ENCODE measurements at places on chromosomes 5 and 9.
A peak's percentile ranks its signal among the peaks of the same experiment; 100 is the strongest.

GRCh38 chr9:30722065-30722464 lies 1662.4 kb upstream of the ACO1 start:
- DNase-seq: no peak

- no peak for DNase-seq
Measured at GRCh38 chr5:146748533-146748932, 130.0 kb downstream of the PPP2R2B start.

DNA sequence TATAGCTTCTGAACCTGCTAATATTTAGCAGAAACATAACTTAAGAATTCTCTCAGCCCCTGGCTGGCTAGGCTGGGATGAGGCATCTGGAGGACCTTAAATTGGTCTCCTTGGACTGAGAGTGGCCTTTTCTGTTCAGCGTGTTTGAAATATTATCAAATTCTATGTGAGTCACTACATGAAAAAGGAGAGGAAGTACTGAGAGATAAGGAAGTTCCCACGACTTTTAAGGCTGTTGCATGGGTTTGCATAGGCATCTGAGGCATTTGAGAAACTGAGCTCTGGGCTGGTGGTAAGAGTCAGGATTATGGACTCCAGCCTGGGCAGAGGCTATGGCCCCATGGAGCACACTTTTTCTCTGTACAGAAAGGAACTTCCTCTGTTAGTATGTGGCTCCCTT lies 816.2 kb upstream of the GRAMD2B start:
- peak; percentile 3 for DNase-seq

GRCh38 chr9:13513286-13513685 lies 233.8 kb upstream of the MPDZ start:
- DNase-seq: no peak

DNA sequence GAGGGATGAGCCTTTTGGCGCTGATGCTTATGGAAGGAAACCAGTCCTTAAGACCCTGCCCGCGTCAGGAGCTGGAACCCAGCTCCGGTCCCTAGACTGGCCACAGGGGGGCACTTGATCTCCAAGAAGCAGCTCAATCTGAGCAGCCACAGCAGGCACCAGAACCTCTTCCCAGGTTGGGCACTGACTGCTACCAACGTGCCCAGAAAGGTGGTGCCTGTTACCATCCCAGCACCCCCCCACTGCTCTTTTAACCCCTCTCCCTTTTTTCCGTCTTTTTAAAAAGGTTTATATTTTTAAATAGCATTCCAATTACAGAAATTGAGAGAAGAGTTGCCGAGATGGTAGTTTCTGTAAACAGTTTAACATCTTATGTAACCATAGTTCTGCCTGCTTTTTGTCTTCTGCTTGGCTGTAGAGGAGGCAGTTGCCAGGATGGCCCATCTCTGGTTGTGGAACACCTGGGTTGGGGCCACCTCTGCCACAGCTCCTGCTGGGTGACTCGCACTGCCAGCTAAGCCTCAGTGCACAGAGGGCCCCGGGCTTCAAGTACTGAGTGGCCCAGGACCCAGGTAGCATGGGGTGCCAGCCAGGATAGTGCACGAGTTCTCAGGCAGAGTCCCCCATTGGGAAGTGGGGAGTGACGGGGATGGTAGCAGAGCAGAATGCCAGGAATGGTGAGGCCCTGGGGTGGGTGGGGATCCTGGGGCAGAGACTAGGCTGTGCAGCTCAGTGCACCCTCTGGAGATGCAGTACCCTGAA lies 62.8 kb downstream of the PFDN1 start:
- peak; percentile 59 for DNase-seq

DNA sequence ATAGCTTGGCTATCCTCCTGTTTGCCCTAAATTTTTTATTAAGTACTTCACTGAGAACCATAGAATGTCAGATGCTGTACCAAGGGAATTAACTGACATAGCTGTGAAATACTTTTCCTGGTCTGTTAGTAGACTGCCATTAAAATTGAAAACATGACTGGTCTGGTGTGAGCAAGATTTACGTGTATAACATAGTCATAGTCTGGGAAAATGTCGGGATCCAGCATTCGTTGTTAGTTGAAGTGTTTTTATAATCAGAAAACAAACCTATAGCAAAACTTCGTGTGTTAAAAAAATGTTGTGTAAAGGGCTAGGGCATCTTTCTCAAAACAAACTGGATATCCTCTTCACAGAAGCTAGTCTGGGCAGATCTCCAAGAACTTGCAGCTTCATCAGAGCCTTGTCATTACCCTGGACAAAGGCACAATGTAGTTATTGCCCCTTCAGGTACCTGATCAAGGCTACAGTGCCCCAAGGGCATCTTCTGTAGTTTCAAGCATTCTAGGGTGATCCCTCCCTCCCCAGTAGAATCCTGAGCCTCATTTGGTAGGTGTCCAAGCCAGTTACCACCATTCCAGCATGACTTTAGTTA lies 454.2 kb upstream of the SGCD start:
- DNase-seq: no peak

GRCh38 chr5:18944771-18945170 lies 1043.2 kb downstream of the CDH18 start:
- no peak for DNase-seq

GRCh38 chr9:131239161-131239975 lies 36.9 kb downstream of the FAM78A start:
- no peak for DNase-seq

DNA sequence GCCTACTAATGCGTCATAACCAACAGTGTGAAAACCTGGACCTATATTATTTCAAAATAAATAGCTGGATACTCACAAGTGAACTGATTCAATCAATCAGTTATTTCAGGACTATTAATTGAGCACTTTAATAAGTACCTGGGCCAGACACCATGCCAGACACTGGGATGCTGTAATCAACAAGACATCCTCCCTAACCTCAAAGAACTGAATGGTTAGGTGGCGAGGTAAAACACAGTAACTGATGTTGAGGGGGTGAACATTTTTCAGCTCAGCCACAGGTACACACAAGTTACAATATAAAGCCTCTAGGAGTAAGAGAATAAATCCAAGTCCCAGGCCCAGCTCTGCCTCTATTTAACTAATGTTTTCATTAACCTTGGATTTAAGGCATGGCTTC lies 24.0 kb downstream of the CDH6 start:
- no peak for DNase-seq

DNA sequence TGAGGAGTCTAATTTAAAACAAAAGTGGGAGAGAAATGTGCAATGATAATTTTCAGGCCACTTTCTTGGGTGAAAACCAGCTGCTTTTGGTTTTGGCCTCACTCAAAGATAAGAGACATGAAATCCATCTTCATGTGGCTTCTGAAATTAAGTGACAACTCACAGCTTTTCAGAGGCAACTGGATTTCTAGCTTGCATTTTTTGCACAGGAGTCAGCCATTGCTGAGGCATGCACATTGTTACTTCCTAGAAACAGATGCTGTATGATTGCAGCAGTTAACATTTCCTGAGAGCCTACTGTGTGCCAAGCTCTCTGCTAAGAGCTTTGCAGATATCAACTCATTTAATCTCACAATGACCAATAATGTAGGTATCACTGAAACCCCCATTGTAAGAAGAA lies 562.6 kb downstream of the NR2F1-AS1 start:
- no peak for DNase-seq

GRCh38 chr5:73451224-73452130 lies 2.9 kb upstream of the FOXD1 start:
- peak; percentile 56 for DNase-seq

DNA sequence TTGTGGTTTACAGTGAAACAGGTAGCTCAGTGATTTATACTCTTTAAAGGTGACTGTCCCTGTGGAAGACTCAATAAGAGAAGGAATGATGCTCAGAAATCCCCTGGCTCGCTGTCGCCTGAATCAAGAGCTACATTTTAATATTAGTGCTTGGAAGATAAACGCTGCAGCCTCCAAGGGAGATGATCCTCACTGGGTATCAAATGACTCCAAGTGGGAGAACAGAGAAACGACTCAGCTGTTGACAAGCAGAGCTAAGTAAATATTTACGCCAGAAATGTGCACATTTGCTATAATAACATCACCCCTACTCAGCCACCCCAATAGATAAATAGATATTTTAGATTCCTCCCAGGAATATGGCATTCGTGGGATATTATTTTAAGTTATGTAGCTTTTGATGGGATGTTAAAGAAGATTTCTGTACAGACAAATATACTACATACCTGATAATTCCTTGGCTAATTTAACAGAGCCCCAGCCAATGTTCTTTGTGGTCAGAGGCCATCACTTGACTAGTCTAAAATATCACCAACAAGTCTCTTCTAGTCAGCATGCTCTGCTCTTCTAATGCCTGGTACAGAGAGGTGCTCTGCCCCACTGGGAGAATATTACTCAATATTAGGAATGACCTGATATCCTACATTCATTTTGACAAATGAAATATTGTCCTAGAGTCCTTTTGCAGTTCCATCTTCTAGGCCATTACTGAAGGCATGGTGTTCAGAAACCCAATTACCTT lies 18.3 kb upstream of the CCDC192 start:
- DNase-seq: no peak

DNA sequence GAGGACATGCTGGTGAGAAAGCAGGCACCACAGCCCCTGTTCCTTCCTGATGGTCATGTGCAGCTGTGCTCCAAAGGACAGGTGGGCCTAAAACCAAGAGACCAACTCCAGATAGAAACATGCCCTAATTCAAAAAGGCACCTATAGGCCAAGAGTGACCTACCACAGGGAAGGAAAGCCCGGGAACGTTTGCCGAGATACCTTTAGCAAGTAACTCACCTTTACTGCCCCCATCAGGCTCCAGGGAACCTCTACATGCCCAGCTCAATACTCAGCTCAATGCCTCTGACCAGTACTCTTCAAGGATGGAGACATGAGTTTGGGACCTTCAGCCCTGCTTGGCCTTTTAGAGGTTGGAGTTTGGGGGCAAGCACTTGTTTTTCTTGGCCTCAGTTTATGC lies 172.8 kb upstream of the FSTL4 start:
- DNase-seq: no peak

GRCh38 chr5:136717917-136718316 lies 352.6 kb upstream of the TRPC7 start:
- no peak for DNase-seq

DNA sequence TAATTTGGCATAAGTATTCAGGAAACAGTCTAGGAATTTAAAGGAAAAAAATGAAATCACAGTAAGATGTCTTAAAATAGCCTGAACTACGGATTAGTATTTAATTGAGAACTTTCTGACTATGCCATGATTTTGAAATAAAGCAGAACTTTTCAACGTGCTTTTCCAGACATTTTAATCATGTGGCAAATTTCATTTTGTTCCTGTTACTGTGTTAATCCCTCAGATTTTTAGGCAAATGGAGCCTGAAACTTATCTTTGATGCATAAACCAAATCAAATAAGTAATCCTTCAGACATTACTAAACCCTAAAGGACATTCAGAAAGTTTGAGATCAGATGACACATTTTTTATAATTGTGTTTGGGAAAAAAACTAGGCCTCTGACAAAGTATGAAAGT lies 75.7 kb downstream of the FBN2 start:
- no peak for DNase-seq

- DNase-seq: peak; percentile 51
Measured at GRCh38 chr5:178069909-178070308, 43.4 kb upstream of the N4BP3 start.

DNA sequence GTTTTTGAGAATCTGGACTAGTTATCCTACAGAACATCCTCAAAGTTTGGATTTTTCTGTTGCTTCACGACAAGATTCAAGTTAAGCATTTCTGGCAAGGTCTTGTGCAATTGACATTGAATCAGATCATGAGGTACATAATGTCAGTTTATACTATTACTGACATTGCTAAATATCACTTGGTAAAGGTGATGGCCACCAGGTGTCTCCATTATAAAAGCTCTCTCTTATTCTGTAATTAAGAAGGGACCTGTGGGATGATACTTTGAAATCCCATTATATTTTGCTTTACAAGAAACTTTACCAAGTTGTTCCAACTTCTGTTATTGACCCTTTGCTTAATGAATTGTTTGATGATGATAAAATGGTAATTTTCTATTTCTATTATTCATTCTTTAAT lies 131.0 kb upstream of the ASTN2 start:
- DNase-seq: no peak

DNA sequence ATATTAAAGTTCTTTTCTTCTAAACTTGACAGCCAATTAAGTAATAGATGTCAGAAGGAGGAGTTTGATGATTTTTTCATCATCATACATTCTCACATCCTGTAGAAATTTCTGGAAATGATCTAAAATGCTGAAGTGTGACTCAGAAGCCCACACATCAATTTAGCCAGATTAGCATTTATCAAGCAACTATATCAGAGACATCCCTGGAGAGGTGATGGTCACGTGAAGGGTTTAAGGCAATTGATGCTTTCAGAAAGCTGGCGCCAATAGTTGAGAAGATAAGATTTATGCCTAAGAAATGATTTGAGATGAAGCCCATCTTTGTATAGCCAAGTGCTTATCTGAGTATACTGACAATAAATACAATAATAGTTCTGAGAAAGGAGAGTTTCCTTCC lies 162.9 kb upstream of the RORB start:
- DNase-seq: no peak

DNA sequence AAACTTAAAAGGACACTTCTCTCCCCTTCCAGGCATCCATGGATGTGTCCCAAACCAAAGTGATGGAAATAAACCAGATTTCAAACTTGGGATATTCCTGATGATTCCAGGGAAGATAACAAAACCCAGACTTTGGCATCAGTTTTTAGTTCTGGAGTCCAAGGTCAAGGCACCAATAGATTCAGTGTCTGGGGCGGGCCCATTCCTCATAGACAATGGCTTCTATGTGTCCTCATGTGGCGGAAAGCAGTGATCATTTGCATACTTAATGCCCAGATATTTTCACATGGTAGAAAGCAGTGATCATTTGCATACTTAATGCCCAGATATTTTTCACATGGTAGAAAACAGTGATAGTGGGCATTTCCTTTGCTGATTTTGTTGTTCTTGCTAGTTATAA lies 151.4 kb upstream of the DAP start:
- no peak for DNase-seq

GRCh38 chr9:26779062-26779461 lies 113.5 kb downstream of the CAAP1 start:
- DNase-seq: no peak

DNA sequence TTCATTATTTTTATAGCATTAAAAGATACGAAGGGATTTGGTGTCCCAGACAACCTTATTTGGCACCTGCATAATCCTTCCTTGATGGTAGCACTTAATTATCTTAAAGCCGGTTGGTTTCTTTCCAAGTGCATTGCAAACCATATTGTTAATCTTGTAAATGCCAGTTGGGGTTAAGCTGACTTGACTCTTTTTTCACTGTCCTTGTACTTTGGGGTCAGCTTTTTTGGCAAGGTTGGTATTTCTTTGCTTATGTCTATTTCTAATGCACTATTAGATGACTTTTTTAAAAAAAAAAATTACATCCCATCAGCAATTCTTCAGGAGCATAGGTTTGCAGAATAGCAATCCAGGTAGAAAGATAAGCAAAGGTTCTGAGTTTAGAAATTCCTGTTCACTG lies 466.8 kb upstream of the TLE4 start:
- no peak for DNase-seq

DNA sequence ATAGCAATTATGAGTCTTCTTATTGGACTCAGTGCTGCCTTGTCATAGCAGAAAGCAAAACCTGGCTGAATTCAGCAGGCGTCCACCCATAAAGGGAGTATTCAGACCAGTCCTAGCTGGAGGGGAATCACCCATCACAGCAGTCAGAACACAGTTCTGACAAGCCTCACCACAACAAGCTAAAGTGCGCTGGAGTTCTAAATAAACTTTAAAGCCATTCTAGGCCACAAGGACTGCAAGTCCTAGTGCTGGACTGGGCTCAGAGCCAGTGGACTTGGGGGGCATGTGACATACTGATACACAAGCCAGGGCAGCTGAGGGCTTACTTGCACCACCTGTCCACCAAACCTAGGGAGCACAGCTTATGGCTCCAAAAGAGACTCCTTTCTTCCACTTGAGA lies 115.3 kb upstream of the PCSK5 start:
- DNase-seq: no peak

All from suppressor macrophage (primary cell).